H54 (cell line): ENCODE measurements at places on chromosomes 1 and 21.

DNA sequence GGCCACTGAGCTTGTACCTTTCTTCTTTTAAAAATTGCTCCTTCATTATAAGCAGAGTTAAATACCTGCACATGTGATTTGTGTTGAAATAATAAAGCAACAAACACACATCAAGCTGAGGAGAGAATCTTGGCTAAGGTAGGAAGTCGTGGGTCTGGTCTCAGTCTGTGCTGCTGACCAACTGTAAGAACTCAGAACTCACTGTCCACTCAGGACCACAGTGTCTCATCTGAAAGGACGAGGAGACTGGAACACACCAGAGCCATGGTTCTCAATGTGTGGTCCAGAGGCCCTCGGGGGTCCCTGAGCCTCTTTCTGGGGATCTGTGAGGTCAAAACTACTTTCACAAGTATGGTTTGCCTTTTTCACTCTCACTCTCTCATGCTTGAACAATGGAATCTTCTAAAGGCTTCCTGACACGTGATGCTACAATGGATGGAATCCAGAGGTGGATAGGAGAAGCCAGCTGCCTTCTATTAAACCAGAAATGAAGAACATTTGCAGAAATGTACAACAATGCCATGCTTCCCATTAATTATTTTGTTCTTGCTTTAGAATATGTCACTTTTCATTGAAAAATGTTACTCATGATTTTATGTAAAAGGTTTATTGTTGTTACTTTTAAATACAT lies 17.3 kb upstream of the ETS2 start:
- DNase-seq: no peak

DNA sequence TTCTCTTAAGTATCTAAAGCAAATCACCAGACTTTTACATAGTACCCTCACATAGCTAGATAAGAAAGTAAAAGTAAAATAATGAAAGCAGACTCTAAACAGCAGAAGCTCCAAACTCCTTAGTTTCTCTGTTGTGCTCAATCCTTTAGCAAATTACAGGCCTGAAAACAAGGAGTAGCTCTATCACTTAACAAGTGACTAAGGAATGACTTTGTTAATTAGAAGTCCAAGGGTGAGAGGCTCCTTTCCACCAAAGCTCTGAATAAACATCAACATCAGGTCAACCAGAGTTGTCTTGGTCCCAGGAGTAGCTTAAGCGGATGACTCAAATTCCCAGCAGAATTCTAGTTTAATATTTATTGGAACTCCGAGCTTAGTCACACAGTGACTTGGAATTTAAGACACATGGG lies 5.9 kb downstream of the NRIP1 start:
- peak; percentile 50 for DNase-seq

- DNase-seq: no peak
These were observed 108.7 kb upstream of the ZNF678 start for GRCh38 chr1:227454686-227455085.

DNA sequence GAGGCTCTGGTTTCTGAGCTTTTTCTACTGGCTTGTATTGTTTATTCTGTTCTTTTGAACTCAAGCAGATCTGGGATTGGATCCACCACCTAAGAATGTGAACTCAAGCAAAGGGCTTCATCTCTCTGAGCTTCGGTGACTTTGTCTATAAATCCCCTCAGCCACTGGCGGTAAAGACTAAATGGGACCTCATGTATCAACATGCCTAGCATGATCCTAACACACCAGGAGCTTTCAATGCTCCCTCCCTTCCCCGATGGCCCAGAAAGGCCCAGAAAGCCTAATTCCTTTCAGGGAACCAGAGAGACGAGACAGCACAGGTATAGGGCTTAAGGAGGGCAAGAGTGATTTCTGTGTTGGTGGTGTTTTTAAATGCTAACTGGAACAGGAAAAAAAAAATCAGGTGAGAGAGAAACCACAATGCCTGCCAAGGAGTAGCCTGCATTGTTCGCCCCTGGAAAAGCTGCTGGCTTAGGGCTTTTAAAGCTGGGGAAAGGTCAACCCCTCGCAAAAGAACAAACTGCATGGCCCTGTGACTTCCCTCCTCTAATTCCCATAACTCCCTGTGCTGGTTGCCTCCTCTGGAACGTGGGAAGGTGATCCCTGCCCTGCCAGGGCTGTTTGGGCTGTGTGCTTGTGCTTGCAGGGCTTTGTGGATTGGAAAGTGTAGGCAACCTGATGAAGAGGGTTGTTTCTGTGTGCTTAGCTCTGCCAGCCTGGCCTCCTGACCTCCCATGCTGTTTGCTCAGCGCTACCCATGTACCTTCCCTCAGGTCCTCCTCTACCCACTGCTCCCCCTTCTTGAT lies 147.0 kb downstream of the PLPP3 start:
- DNase-seq: no peak

DNA sequence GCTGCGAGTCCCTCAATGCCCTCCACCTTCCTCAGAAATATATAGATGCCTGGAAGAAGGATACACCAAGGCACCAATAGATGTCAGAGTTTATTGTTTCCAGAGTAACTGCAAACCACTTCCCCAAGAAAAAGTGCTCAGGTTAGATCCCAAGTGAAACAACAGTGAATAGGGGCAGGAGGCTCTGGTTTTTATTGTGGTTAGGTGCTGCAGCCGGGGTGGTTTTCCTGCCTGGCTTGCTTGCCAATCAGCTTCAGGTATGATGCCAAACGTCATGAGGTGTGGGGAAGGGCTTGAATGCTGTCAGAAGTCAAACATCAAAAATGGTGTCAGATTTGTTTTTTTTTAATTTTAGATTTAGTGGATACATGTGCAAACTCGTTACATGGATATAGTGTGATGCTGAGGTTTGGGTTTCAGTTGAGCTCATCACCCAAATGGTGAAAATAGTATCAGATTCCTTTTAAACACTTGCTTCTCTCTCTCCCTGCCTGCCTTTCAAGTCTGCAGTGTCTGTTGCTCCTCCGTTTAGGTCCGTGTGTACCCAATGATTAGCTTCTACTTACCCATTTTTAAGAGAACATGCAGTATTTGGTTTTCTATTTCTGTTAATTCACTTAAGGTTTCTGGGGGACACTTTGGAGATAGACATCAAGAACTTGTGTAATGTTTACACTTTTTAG lies 1317.0 kb downstream of the MRPL39 start:
- DNase-seq: no peak

DNA sequence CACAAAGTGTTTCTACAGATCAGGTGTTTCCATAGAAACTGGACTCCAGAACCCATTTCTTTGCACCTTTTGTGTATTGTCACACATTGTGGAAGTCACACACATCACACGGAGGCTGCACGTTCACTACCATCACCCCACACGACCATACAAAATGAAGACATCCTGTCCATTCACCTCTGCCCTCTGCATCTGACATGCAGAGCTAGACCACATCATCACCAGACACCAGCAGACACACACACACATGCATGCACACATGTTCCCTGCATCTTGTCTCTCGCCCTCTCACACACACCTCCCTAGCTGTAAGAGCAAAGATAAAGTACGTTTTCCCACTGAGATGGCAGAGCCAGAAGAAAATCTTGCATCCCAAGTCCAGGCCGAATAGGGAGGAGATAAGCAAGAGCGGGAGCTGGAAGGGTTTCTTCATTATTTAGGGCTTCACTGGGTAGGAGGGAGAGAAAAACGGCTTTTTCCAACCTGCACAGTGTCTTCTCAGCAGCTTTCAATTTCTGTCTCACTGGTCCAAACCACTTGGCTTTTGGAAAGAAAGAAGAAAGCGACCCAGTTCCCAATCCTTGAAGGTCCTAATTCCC lies 709 bp downstream of the PRELP start:
- DNase-seq: no peak

DNA sequence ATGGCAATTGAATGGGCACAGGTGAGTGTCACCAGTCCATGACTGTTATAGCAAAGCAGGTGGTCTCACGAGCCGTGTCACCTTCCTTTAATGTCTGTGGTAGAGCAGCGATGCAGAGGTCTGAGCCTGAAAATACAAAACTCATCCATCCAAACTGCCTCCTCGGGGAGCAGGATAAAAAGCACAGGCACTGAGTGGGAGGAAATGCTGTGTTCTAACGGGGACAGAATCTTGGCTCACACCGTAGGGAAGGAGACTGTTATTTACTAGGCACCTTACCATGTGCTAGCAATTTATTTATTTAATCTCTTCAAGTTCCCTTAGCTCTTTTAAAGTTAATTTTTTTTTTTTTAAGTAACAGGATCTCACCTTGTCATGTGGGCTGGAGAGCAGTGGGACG lies 1.2 kb downstream of the ASCL5 start:
- DNase-seq: no peak

GRCh38 chr1:115862403-115862802 lies 21.5 kb upstream of the NHLH2 start:
- DNase-seq: no peak

DNA sequence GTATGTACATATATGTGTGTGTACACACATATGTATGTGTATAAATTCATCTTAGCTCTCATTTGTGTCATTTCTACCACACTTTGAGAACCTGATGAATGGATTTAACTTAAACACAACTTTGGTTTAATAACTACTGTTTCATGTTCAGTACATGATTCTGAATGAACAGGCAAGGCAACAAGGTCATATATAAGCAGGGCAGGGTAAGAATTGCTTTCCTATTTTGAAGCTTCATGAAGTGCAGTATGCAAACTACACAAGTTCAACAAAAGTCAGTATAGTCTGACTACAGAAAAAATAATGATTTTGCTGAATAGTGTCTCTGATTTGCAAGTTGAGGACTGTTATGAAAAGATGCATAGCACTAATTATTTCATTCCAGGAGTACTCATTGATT lies 127.6 kb downstream of the KCNK2 start:
- no peak for DNase-seq

GRCh38 chr1:29984862-29985605 lies 738.4 kb downstream of the MATN1 start:
- no peak for DNase-seq

DNA sequence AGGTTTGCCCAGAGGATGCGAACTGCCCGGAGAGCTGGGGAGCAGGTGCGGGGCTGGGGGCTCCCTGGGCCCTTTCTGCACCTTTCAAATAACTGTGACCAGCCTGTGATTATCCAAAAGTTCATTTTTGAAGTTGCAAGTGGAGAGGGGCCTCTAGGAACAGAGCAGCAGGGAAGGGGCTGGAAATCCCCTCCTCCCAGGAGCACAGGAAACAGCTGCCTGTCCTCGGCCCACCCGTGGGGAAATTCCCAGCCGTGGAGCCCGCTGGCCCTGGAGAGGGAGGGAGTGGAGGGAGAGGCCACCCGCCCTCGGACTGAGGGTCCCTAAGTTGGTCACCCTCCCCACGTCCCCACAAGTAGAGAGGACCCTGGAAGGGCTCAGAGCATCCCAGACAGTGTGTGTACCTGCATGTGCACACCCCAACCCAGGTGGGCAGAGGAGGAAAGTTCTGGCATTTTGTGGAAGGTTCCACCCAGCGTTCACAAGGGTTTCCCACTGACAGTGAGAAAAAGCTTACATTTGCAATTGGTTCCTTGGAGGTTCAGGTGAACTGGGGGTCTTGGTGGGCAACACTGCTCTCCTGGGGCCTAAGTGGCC lies 1.2 kb upstream of the TNFRSF4 start:
- DNase-seq: no peak

- DNase-seq: no peak
These were observed 566.6 kb upstream of the NR5A2 start for GRCh38 chr1:199460933-199461332.

DNA sequence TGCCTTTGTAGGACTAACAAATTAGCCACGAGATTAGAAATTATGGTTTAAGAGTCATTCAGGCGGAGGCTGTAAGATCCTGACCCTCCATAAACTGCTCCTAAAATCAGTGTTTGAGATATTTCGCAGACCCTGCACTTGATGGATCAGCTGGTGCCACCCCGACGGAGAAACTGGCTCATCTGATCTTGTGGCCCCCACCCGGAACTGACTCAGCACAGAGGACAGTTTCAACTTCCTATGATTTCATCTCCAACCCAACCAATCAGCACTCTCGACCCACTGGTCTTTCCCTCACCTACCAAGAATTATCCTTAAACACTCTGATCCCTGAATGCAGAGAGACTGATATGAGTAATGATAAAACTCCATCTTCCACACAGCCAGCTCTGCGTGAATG lies 3.7 kb upstream of the JAM2 start:
- DNase-seq: no peak

DNA sequence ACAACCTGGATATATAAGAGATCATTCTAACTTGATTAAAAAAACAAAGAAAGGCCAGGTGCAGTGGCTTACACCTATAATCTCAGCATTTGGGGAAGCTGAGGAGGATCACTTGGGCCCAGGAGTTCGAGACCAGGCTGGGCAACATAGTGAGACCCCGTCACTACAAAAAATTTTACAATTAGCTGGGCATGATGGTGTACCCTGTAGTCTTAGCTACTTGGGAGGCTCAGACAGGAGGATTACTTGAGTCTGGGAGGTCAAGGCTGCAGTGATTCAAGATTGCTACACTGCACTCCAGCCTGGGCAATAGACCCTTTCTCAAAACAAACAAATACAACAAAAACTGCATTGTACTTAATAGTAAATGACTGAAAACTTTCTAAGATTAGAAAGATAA lies 169.3 kb downstream of the SLC45A1 start:
- DNase-seq: no peak

DNA sequence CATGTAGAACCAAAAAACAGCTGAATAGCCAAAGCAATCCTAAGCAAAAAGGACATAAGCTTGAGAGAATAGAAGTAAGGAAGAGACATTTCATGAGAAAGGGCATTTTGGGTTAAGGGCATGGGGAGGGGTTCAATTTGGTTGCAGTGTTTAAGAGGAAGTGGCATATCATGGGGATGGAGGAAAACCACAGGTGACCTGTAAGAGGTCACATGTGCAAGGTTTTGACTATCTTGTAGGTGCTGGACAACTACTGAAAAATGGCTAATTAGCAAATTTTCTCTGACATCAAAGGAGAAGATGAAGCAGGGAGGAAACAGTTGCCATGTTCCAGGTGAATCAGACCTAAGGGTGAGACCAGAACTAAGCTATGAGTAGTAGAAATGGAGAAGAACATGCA lies 31.3 kb upstream of the ROR1 start:
- DNase-seq: no peak
